NCI-H1930 (cell line): ENCODE measurements at places on chromosomes 3 and 15.
A peak's percentile ranks its signal among the peaks of the same experiment; 100 is the strongest.

GRCh38 chr3:113035387-113035982 lies 44.7 kb downstream of the GTPBP8 start:
- peak; percentile 13 for DNase-seq

- no peak for DNase-seq
Measured at GRCh38 chr15:44633603-44634002, 29.9 kb downstream of the SPG11 start.

DNA sequence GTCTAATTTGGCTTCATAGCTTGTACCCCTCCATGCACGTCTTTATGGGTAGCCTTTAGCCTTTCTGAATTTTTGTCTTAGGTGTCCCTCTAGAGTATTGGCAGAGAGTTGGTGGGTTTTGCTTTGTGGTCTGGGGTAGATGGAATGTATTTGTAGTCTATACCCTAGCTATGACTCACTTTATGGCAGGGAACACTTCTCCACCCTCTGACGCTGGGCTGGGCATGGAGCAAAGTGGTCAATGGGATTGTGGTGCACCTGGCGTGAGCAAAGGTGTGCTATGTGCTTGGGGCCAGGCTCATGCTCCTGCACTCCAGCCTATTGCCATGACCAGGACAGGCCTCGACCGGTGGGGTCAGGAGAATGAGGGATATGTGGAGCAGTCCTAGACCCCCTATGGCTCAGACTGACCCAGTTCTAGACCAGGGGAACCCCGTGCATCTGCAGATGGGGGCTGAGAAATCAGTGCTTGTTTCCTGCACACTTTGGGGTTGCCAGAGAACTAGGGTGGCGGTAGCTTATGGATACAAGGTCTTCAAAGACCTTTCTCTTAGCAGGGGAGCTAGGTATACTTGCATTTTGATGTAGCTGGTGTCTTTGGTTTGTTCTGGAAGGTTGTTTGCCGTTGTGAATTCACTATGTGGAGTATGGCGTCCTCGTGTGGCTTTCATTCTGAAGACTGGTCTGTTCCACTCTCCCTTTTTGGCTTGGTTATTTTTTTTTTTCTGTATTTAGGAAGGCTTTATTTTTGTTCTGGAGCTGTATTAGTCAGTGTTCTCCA lies 49.4 kb upstream of the RPL32 start:
- DNase-seq: no peak

DNA sequence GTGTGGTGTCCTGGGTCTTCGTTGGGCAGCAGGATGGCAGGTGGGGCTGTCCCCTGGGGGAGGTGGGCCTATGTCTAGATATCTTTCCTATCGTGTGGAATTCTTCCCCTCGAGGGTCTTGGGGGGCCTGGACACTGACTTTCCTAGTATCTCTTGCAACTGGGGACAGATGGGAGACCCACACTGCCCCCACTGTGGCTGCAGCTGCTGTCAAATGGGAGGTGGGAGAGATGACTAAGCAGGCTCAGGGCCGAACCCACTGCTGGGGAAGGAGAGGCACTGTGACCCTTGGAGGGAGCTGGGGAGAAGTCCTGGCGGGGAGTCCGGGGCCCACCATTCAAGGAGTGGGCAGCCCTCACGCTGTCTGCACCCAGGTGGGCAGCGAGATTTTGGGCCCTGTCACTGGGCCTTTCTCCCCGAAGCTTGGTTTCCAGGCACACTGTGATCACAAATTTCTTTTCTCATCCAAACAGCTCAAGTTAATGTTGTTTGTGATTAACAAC lies 2.9 kb upstream of the FBLN2 start:
- no peak for DNase-seq

DNA sequence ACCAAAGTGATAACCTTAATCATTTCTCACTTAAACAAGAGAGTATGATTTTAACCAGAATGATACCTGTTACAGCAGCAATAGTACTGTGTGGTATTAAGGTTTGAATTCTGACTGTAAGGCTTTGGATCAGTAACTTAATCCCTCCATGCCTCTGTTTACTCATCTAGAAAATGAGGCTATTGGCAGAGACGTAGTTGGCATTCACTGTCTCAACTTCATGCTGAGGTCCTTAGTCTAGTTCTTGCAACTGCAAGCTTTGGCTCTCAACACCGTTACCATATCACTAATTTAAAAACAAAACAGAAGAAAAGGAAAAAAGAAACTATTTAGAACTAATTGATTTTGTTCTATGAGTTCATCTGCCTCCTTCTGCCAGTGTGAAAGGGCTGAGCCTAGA lies 875.4 kb downstream of the MCTP2 start:
- no peak for DNase-seq

DNA sequence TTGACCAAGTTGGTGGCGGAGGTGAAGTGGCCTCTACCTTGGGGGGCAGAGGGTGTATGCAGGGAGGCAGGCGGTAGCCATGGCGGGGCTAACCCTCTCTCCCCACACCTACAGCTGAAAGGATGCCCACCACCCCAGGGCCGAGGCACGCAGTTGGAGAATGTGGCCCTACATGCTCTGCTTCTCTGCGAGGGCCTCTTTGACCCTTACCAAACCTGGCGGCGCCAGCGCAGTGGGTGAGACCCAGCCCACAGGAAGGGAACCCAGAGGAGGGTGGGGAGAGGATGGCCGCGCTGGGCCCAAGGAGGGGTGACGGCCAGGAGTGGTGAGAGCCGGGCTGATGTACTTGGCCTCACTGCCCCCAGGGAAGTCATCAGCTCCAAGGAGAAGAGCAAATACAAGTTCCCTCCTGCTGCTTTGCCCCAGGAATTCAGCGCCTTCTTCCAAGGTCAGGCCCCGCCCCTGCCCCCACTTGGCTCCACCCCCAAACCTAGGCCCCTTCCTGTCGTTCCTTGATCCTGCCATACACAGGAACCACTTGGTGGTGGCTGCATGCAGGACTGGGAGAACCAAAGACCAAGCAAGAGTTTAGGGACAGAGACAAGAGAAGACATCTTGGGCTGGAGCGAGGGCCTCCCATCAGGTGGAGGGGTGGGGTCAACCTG lies 9.8 kb downstream of the NBEAL2 start:
- DNase-seq: no peak
